Activated gamma-delta T cell (primary cell): ENCODE measurements at places on chromosomes 13 and 19.

GRCh38 chr13:108855737-108856387 is 226.5 kb downstream of the MYO16 start:
- no peak for DNase-seq

GRCh38 chr13:29193083-29193482 is 372.9 kb downstream of the MTUS2 start:
- DNase-seq, result no peak

DNA sequence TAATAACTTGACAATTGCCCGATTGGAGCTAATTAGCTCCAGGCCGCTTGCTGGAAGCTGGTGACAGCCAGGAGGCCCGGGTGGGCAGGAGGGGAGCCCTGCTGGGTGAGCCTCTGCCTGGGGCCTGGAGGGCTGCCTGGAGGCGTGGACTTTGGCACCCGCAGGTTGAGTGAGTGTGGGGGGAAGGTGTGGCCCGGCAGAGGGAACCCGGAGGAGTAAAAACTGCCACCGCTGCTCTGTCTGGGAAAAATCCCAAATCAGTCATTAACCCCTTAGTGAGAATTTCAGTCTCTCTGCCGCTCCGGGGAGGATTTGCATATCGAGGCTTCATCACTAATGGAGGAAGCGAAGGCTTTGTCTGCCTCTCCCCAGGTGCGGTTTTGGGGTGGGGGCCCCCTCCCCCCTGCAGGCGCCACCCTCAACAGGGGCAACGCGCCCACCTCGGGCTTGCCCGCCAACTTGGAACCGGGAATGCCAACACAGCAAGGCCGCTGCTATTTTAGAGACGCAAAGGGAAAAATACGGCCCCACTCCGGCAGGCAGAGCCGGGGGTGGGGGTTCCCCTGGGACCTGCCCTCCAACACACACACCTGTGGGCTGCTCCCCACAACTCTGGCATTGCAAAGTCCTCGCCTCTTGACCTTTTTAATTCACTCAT is 6.2 kb downstream of the EFNA2 start:
- DNase-seq, result no peak

GRCh38 chr13:66409542-66409941 is 820.6 kb downstream of the PCDH9 start:
- no peak for DNase-seq

DNA sequence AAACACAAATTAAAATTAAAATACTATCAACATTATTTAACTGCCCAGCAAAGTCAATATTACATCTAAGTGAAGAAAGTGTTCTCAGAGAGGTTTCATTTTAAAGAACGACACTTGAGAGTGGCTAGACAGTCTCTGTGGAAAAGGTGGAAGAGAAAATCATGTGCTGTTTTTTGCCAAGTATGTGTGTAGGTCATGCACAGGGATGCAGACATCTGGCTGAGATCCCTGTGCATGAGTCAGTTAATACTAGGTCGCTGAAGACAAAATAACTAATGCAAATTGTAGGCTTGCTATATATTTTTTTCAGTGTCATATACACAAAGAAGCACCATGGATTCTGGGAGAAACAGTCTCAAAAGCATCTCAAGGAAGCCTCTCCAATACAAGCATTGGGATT is 44.3 kb upstream of the ENOX1 start:
- DNase-seq, result no peak

- no peak for DNase-seq
Measured at GRCh38 chr13:36084131-36084530, 47.1 kb downstream of the DCLK1 start.

- no peak for DNase-seq
Measured at GRCh38 chr13:45510672-45511071, 45.9 kb downstream of the COG3 start.

- DNase-seq, result no peak
Measured at GRCh38 chr13:46051968-46052318, 603 bp downstream of the ZC3H13 start.

GRCh38 chr13:105118426-105118985 is 1417.0 kb downstream of the EFNB2 start:
- no peak for DNase-seq

GRCh38 chr13:73955977-73956500 is 178.2 kb downstream of the KLF12 start:
- no peak for DNase-seq

DNA sequence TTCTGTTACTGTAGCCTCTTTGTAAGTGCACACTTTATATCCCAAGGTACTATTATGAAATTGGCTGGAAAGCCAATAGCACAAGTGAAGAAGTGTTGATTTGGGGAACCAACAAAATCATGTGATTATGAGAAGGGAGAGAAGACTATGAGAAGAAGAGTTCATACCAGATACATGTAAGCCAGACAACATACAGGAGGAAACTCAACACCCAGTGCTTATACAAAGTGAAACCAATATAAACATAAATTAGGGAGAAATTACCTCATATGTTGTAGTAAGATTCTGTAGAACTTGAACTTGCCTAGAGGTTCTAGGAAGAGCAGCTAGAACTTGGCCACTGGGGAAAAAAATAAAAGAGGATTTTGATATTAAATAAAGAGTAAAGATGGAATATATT is 17.4 kb downstream of the CPB2 start:
- DNase-seq, result no peak

DNA sequence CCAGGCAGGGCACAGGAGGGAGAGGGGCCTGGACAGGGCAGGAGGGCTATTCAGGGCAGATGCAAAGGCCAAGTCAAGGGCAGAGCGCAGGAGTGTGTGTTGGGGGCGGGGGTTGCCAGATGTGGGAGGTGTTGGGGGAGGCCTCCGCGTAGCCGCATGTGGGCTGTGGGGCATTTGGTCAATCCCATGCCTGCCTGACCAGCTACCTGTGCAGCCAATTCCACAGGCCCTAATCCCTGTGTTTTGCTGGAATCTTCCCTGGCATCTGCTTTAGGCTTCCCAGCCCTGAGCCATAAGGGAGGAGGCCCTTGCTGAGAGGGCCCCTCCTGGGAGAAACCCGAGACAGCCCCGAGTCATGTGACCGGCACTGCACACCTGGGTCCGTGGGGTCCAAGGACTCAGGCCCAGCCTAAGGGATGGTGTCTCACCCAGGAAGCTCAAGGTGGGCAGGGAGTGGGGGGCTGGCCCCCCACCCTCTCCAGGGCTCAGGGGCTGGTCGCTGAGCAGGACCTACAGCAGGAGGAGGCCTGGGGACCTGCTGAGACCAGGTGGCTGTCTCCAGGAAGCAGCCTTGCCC is 20.3 kb downstream of the RFX1 start:
- DNase-seq, result no peak

- no peak for DNase-seq
Measured at GRCh38 chr19:5996623-5997320, 18.8 kb upstream of the RANBP3 start.

- no peak for DNase-seq
Measured at GRCh38 chr13:99486996-99487395, 14.3 kb upstream of the TM9SF2 start.

- DNase-seq, result no peak
Measured at GRCh38 chr13:39484506-39485313, 118.3 kb downstream of the LHFPL6 start.

DNA sequence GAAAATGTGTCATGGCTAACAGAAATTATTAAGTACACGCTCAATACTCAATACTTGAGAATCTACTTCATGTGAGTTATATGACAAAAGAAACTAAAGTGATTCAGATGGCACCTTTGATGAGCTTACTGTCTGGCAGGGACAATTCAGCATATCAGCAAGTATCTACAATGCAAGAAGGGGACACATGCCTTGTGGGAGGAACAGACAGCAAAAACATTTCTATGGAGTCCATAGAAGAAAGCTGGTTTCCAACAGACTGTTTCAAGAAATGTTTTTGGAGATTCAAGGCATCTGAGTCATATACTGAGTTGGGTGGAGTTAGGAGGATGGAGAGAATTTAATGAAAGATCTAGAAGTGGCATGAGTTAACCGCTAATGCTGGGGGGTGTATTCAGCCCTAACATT is 54.7 kb downstream of the MBNL2 start:
- no peak for DNase-seq

GRCh38 chr13:75861786-75862185 is 225.7 kb downstream of the LMO7 start:
- no peak for DNase-seq

DNA sequence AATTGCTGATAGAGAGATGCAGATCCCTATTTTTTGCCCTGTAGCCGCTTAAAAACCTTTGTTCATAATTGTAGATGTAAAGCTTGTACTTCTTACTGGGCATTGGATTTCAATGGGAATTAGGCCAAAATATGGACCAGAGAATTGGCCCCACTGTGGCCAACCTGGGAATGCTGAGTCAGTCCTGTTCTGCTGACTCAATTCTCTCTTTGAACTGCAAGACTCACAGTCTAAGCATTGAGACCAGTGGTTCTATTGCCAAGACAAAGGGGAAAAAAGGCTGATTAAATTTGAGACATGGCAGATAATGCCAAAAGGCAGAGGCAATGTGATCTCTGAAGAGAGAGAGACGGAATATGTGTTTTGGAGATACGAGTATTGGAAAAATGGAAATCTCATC is 72.5 kb upstream of the UBL3 start:
- no peak for DNase-seq

DNA sequence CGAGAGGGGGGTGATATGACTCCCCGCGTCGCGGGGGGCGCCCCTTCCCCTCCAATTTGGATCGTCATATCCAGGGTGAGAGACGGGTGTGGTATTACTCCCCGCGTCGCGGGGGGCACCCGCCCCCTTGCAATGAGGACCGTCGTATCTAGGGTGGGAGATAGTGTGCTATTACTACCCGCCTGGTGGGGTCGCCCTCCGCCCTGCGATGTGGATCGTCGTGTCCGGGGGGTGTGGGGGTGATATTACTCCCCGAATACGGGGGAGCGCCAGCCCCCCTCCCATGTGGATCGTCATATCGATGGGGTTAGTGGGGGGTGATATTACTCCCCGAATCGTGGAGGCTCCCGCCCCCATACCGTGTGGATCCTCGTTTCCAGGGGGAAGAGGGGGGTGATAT is 29.2 kb upstream of the RGCC start:
- DNase-seq, result peak; percentile 19

DNA sequence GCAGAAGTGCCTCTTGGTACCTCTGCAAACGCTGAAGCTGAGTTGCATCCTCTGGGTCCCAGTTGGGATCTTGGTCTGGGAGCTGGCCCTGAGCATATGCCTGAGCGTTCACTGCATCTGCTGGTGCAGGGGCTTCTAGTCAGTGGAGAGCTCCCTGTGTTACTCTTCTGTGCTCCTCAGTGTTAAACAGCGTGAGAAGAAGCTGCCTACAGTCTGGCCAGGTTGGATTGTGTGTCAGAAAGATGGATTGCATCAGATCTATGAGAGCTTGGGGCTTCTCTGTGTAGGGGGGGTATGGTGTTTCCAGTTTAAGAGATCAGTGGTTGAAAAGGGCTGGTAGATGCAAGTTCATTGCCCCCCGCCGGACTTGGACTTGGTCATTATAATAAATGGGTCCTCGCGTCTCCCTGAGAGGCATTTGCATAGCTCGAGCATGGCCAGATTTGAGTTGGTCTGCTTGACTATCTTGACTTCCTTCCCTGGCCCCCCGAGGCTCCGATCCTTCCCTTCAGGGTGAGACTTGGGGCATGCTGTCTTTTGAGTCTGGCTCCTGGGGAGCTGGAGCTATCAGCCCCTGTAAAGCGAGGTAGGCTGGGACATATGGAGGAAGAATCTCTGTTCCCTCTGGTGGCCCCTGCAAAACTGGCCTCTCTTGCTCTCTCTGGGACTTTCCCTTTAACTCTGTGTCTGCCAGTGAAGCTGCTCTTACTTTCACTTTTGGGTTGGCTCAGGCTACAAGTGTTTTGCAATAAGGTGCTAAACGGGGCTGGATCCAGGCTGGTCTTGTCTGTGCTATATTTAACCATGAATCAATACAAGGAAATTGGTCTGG is 52.9 kb downstream of the OR10H4 start:
- no peak for DNase-seq

DNA sequence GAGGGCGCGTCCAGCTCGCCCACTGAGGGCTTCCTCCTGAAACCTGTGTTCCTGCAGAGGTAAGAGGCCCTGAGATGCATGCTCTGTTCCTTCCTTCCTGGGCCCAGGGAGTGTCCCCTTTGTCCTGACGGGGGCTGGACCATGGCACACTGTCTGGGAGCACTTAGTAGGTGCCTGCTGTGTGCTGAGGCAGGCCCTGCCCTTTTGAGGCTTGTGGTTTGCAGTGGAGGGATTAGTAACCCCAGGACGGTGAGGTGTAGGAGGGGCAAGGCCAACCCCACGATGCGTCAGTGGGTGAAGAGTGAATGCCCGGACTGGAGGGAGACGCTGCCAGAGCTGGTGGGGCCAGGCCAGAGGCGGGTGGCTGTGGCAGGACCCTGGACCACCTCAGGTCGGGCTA is 11.2 kb upstream of the F2RL3 start:
- no peak for DNase-seq

DNA sequence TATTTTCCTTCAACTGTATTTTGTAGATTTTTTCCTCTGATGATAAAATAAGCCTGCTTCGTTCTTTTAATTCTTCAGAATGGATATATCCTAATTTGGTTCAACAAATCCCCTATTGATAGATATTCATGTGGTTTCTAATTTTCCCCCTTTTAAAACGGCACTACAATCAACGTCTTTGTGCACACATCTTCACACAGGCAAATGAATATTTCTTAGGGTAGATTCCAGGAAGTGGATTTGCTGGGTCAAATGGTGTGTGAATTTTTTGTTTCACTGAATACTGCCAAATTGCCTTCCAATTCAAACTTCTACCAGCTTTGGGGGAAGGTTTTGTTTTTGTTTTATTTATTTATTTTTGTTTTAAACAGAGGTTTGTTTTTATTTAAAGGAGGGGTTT is 287.2 kb downstream of the FOXO1 start:
- DNase-seq, result no peak

GRCh38 chr19:57103573-57104277 is 16.1 kb upstream of the USP29 start:
- DNase-seq, result no peak

DNA sequence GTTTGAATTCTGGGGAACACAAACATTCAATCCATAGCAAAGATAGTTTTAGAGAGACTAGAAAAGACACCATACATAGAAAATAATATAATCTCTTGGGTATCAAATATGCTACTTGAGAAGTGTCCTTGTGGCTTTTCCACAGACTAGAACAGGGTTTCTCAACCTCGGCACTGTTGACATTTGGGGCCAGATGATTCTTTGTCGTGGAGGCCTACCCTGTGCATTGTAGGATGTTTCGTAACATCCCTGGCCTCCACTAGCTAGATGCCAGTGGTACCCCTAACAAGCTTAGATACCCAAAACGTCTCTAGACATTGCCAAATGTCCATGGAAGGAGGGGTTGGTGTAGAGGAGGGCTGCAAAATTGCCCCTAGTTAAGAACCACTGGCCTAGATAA is 2.2 kb upstream of the ESD start:
- DNase-seq, result no peak

DNA sequence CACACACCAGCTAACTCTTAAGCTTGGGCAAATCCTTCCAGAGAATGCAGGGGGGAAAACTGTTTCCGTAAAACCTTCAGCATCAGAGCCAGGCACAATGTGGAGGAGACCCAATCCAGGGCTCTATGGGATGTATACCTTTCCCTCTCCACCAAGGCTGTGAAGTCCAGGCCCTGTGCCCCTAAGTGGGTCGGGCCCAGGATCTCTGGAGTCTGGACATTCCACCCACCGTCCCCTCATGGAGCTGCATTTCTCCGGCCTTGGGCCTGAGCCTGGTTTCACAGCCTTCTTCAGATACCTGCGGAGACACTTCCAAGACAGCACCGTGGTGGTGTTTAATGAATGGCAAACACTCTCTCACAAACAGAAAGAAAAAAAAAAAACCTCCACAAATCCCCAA is 186.2 kb downstream of the URI1 start:
- no peak for DNase-seq

GRCh38 chr13:105035092-105035491 is 1500.4 kb downstream of the EFNB2 start:
- no peak for DNase-seq
